Esophagus squamous epithelium (tissue), 5 donors: ENCODE measurements at places on chromosomes 11 and 22.

- DNase-seq: no peak
Observed at GRCh38 chr22:30994960-30995359, 25.9 kb downstream of the TUG1 start.

GRCh38 chr11:78347956-78348355 is 69.7 kb downstream of the GAB2 start:
- no peak for DNase-seq

GRCh38 chr22:42865536-42865935 is 8.5 kb upstream of the ARFGAP3 start:
- no peak for DNase-seq

GRCh38 chr11:17540807-17541206 is 3.4 kb downstream of the USH1C start:
- no peak for DNase-seq

DNA sequence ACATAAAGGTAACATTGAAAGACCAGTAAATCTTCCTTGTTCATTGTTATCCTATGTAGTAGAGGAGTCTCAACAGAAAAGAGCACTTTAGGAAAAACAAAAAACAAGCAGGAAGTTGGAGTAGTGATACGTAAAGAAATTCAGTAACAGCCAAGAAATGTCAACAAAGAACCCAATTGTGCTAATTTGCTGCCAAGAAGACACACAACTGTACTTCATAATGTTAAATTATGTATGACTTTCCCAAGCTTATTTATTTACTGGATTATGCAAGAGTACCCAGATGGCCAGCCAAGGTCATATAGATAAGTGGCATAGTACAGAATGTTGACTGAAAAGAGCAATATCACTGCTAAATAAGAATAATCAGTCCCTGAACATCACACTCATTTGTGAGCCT is 264.7 kb upstream of the CCDC179 start:
- DNase-seq: no peak

DNA sequence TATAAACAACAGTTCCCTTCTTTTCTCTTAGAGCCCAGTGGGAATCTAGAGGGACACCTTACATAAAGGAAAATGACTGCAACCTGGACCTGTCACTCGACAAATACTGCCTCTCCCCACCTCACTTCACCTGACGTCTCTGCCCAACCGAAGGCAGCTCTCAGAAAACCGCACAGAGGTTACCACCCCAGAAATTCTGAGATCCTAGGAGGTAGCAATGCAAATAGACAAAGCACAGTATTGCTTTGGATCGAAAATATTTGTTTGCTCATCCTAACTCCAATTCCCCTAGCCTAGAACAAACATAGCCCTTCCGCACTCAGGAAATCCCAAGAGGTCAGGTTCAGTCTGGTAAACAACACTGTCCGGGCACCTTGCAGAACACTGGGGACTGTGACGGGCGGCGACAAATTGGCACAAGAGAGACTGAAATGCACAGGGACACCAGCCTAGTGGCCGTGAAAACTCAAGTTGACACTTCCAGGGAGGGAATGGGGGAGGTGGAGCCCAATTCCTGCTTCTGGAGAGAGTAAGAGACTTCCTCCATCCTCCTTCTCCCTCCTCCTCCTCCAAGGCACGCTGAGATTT is 420 bp upstream of the TRIM44 start:
- no peak for DNase-seq

DNA sequence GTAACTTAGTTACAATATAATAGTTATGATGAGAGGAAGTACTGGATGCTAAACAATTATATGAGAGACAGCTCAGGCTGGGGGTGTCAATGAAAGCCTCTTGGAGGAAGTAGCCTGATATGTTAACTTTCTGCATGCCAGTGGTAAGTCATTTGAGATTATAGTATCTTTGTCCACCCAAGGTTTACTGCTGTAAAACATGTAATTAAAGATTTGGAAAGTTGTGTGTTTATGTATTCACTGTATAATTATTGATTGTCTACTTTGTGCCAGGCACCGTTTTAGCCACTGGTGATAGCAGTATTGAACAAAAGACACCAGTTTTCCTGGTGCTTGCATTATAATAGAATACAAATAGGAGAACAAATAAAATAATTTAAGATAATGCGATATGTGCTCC is 624 bp upstream of the DNAJB7 start:
- no peak for DNase-seq

GRCh38 chr11:22688914-22689313 is 22.5 kb downstream of the GAS2 start:
- no peak for DNase-seq

- no peak for DNase-seq
Observed at GRCh38 chr11:77060234-77060633, 6.5 kb upstream of the CAPN5 start.

- DNase-seq: no peak
Observed at GRCh38 chr22:27668828-27669797, 132.4 kb downstream of the MN1 start.

DNA sequence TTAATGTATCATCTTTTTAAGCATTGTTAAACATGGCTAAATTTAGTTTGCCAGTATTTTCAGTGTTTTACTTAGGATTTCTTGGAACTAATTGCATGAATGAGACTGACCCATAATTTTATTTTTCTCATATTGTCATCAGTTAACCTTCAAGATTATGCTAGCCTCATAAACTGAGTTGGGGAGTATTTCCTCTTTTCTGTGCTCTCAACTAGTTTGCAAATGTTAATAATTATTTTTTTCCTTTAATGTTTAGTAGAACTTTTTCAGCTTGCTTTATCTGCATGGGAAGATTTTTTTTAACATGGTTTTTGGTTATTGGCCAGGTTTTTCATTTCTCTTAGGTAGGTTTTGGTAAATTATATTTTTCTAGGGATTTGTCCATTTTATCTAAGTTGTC is 235.4 kb upstream of the SESN3 start:
- DNase-seq: no peak

- DNase-seq: no peak
Observed at GRCh38 chr11:133381761-133382130, 150.6 kb downstream of the OPCML start.

DNA sequence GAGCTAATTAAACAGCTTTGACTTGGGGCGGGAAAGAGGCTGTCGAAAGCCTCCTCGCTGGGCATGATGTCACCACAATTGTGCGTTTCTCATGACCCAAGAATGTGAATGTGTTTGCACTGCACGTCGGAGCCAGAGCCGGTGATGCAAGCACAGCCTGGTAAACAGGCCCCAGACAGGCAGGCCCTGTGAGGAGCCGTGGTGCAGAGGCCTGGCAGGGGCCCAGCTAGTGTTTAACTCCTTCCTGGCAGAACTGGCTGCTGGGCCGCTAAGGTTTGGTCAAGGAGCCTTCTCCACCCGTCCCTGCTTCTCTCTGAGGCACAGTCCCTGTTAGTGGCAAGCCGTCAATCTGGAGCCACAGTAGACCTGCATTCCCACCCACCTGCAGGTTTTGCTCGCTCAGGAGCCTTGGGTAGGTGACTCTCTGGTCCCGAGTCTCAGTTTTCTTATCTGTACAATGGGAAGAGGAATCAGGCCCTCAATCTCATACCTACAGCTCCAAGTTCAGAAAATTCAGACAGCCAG is 25.4 kb upstream of the SMTN start:
- DNase-seq: no peak

GRCh38 chr11:67613960-67614715 is 7.4 kb downstream of the NDUFV1 start:
- DNase-seq: no peak

- no peak for DNase-seq
Observed at GRCh38 chr11:6962673-6963072, 36.4 kb downstream of the ZNF215 start.

- DNase-seq: no peak
Observed at GRCh38 chr22:28597665-28598064, 82.0 kb downstream of the TTC28 start.

GRCh38 chr22:31083377-31083768 is 2.3 kb downstream of the SMTN start:
- DNase-seq: no peak

DNA sequence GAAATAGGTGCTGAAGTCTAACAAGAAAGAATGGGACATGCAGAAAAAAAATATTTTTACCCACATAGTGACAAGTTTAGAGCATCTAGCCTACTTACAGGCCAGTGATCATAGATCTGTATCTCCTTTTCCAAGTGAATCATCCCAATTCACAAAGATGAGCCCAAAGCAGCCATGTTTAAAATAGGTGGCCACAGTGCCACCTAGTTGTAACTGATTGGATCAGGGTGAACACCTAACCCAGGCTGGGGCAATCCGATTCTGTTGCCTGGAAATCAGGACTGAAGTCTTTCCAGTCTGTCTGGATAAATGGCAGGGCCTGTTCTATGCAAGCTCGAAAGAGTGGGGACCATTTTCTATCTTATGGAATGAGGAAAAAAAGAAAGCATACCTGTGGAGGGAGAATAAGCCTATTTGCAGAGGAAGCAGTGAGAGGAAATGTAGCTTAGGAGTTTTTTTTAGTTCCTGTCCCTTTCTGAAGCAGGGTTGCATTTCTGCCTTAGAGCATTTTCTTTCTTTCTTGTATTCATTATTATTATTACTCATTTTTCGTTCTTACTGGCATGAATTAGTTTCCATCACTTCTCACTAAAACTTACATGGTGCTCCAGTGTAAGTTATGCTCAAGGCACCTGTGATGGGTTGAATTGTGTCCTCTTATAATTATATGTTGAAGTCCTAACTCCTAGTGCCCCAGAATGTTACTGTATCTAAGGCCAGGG is 113.2 kb upstream of the RAG2 start:
- DNase-seq: no peak

GRCh38 chr11:116692318-116693101 is 80.3 kb downstream of the BUD13 start:
- no peak for DNase-seq

DNA sequence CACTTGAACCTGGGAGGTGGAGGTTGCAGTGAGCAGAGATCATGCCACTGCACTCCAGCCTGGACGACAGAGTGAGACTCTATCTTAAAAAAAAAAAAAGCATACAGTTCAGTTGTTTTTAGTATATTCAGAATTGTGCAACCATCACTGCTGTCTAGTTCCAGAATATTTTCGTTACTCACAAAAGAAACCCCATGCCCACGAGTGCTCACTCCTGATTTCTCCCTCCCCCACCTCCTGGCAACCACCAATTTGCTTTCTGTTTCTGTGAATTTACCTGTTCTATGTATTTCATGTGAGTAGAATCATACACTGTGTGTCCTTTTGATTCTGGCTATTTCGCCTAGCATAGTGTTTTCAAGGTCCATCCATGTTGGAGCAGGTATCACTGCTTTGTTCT is 24.8 kb downstream of the PTPRJ start:
- DNase-seq: no peak
